Diencephalon (tissue), 1 donor: ENCODE measurements at places on chromosomes 6 and 20. TPM values are rescaled to one million over a fixed set of nuclear protein-coding genes. Genes with fewer than 3 reads are reported as not detected.

The GPANK1 gene
- total RNA-seq = 12.0 TPM

The ANGPT4 gene
- total RNA-seq = 0.23 TPM

The GNRH2 gene
- total RNA-seq = not detected

The NPBWR2 gene
- total RNA-seq = not detected

The CNBD2 gene
- total RNA-seq = 3.7 TPM

The GABRR1 gene
- 0.46 TPM for total RNA-seq

The PACRG gene
- total RNA-seq = 24.0 TPM

The TSHZ2 gene
- total RNA-seq = 22.1 TPM

The MTFR2 gene
- total RNA-seq = 0.92 TPM

The TCP11 gene
- total RNA-seq = 0.23 TPM

The TMC2 gene
- 3.5 TPM for total RNA-seq

The NRM gene
- total RNA-seq = 2.1 TPM

The ADGB gene
- total RNA-seq = 2.5 TPM
